Stimulated activated CD8-positive, alpha-beta memory T cell treated with anti-CD3 and anti-CD28 coated beads, Interleukin-15, amount 100 ng/mL, for 24 hours (primary cell): ENCODE measurements at places on chromosomes 5 and 9.

- DNase-seq = no peak
Observed at GRCh38 chr5:89204756-89205155, 321.8 kb upstream of the MEF2C start.

DNA sequence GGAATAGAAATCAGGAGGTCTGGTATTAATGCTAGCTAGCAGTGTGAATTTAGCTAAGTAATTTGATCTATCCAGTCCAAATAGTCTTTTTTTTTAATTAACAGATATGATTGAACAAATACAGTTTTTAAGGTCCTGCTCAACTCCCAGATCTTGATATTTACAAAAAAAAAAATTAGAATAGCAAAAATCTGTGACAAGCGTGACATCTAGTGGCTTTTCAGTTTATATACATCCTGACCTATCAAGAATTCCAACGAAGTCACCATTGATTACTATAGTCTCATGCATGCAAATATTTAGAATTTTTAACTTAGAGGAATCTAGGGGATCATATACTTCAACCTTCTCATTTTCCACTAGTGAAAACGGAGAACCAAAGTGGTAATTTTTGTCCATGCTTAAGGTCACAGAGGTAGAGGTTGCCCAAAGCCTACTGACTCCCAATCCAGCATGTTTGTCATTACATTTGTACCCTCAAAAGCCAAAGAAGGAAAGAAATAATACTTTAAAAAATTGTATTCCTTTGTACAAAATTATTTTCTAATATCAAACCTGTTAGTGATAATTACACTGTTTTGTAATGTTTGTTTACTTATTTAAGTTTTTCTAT is 17.6 kb upstream of the TARS1 start:
- no peak for DNase-seq

GRCh38 chr9:899440-900184 is 58.1 kb downstream of the DMRT1 start:
- DNase-seq = no peak

- no peak for DNase-seq
Observed at GRCh38 chr9:108865037-108865436, 3.0 kb downstream of the ACTL7A start.

- no peak for DNase-seq
Observed at GRCh38 chr5:146562461-146562860, 46.5 kb upstream of the GPR151 start.

DNA sequence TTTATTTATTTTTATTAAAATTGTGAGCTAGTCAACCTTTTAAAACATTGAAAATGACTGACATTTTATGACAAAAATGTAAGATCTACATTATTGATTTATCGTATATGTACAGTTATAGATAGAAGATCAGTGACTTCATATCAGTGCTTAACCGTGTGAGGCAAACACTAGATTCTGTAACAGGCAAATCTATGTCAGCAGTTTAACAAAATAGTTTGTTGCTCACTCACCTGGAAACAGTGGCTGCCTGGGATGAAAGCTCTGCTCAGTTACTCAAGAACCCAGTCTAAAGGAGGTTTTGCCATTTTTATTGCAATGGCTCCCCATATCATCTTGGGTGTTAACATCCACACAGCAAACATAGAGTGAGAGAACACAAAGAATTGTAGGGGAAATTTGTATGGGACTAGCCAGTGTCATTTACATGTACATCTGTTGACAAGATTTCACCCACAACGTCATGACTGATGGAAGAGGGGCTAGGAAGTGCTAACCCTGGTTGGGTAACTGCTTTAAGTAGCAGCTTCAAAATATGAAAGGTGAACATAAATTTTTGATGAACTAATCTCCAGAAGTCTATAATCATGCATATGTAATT is 49.0 kb downstream of the SGCD start:
- DNase-seq = no peak

- DNase-seq = no peak
Observed at GRCh38 chr5:159990506-159990905, 18.4 kb upstream of the TTC1 start.

GRCh38 chr9:105295201-105295550 is 50.7 kb downstream of the SLC44A1 start:
- no peak for DNase-seq

DNA sequence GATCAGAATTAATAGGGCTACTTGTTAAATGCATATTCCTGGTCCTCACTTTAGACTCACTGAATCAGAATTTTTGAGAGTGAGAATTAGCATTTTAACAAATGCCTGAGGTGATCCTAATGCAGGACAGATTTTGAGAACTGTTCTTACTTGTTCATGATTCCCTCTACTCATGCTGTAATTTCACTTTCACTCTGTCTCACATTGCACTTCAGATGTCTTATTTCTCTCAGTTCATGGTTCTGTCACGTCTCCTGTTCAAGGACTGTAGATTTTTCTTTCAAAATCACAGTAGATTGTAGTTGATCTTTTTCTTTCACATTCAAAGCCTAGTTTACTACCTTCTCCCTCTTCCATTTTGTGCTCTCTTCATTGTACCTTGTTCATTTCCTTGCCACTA is 54.3 kb downstream of the ADGRV1 start:
- no peak for DNase-seq

- DNase-seq = no peak
Observed at GRCh38 chr5:33118761-33119415, 321.9 kb upstream of the TARS1 start.

- no peak for DNase-seq
Observed at GRCh38 chr5:147822686-147823491, 8.6 kb downstream of the SPINK1 start.

DNA sequence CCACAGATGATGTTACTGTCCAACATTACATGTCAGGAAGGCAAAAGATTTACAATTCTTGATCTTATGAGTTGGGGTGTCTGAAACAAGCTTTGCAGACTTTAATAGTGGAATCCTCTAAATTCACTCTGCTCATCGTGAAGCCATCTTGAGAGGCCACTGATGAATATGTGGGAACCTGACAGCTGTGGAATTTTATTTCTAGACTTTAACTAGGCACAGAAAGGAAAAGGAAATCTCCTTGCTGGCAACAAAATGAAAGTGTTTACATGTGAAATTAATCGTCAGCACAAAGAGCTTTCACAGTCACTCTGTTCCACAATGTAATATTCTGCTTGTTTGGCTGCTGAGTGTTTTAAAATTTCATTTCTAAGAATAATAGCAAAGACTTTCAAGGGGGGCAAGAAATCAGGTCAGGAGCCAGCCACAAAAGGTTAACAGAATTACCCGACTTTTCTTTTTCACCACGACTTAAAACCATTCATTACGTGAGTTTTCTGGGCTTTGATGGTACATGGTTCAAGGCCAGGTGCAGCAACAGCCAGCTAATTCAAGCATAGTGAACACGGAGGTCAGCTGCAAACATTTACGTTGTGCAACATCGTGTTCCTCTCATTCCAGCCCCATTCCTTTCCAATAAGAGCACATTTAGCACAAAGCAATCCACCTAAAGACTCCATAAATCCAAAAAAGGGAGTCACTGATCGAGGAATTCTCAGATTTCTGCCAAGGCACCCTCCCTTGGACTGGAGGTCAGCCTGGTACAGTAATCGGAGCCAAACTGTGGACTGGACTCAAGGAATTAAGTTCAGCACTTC is 14.6 kb downstream of the NREP start:
- DNase-seq = no peak

DNA sequence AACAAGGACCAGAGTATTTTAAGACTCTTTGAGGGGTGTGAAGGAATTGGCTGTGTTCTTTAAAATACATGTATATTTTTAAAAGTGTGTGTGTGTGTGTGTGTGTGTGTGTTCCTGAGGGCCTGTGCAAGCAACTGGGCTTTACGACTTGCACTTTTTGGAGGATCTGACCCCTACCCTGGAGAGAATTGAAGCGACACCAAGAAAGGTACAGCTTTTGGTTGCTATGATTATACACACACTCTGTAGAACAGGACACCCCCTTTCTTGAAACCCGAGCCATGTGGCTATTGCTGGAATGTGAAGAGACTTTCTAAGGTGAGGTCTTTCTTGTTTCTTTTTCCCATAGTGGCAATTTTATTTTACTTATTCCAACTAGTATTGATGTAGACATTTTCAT is 988 bp downstream of the SHISAL2B start:
- no peak for DNase-seq

DNA sequence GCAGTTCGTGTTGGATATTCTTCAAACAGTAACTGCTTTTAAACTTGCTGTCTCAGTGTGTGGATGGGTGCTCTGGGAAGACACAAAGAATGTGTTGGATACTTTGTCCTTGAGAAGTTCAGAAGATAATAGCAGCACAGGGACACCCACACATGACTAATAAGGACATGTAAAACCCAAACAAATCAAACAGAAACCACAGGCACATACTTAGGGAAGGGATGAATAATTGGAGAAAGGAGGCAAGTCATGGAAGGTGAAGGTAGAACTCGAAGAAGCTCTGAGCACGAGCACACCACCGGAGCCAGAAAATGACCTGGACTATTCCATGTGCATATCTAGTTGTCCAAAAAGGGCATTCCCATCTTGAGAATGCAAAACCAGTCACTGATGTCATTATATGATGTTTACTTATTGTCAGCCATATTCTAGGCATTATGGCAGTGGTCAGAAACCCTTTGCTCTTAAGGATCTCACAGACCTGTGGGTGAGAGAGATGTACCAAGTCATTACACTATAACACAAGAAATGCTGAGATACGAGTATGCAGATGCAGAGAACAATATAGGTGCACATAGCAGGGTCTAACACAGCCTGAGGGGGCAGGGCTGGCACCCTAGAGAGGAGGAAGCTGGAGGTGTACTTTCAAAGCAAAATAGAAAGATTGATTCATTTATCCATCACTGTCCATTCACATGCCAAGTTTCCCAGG is 152.9 kb downstream of the PIK3R1 start:
- DNase-seq = no peak

- DNase-seq = no peak
Observed at GRCh38 chr5:44565902-44566301, 176.7 kb upstream of the FGF10 start.

- no peak for DNase-seq
Observed at GRCh38 chr5:107943923-107944322, 273.2 kb upstream of the EFNA5 start.

- DNase-seq = no peak
Observed at GRCh38 chr5:56692359-56693219, 122.8 kb upstream of the MAP3K1 start.

DNA sequence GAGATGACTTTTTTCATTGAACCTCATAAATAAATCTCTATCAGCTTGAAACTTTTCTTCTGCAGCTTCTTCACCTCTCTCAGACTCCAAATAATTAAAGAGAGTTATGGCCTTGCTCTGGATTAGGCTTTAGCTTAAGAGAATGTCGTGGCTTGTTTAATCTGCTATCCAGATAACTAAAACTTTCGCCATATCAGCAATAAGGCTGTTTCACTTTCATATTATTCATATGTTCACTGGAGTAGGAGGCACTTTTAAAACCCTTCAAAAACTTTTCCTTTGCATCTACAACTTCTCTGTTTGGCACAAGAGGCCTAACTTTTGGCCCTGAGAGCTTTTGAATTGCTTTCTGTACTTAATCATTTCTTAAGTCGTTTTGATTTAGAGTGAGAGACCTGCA is 386.9 kb upstream of the FAM174A start:
- DNase-seq = no peak

DNA sequence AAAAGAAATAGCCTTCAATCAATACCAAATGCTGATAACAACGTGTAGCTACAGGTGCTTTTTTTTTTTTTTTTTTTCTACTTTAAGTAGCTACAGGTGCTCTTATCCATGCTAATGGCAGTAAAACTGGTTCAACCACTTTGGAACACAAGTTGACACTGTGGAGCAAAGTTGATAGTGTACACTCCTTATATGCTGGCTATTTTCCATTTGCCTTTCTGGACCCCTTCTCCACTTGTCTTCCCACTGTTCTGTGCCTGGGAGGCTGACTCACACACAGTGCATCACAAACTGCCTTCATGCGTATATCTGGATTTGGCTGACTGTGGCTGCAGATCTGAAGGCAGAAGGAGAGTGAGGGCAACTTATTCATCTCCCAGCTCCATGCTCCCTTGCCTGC is 247.9 kb downstream of the MSX2 start:
- DNase-seq = no peak

DNA sequence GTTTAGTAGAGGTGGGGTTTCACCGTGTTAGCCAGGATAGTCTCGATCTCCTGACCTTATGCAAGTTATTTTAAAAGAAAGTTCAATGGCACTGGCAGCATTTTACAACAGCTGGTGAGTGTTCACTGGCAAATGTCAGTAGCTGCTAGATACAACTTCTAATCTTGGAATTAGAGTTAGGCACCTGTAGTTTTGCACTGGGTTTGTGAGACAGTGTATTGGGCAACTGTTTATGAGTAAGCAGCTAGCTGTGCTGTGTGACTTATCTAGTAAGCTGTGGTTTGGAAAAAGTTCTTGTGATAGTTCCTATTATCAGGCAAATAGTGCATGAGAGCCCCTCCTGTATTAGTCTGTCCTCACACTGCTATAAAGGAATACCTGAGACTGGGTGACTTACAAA is 61.5 kb downstream of the UBE2QL1 start:
- DNase-seq = no peak

DNA sequence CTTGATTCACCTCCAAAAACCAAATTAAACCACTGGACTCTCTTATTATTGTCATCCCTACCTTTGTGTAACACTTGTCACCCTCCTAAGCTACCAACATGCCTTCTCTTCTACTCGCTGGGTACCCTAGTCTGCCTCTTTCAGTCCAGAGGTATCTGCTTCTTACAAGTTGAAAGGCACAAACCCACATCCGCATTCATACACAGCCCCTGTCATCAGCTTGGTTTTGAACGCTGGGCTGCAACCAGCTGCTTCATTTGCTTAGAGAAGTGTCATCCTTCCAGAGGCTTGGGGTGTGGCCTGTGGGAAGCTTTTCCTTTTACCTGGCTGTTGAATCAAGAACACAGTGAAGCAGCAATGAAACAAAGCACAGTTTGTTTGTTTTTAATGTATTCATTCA is 138.8 kb upstream of the WWC1 start:
- no peak for DNase-seq

GRCh38 chr5:11873587-11873986 is 30.7 kb downstream of the CTNND2 start:
- no peak for DNase-seq

DNA sequence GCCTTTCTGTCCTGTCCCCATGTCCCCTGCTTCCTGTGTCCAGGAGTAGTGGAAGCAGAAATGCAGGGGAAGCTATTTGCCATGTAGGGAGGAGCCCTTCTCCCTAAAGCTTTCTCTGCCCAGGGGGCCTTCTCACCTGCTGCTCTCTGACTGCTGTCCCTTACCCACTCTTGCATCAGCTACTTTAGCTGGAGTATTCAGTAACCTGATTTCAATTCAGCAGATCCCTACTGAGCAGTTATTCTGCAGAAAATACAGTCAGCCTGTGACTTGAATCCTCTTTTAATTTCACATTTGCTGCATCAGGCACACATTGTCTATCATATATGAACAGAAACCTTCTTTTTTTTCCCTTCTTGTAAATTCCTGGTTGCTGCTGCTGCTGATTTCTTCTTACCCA is 90.4 kb downstream of the MVB12B start:
- no peak for DNase-seq

- DNase-seq = no peak
Observed at GRCh38 chr5:54748527-54748926, 231.0 kb downstream of the SNX18 start.
